ENCODE measurements at places on chromosomes 6 and 20.
A peak's percentile ranks its signal among the peaks of the same experiment; 100 is the strongest.

GRCh38 chr6:107448776-107449175 is 10.6 kb downstream of the PDSS2 start:
- DNase-seq, result no peak

- DNase-seq, result no peak
These were observed 36.5 kb downstream of the SULF2 start for GRCh38 chr20:47748823-47749222.

GRCh38 chr6:84771756-84772356 is 7.5 kb upstream of the TBX18 start:
- no peak for DNase-seq

GRCh38 chr6:133768656-133769295 is 120.1 kb upstream of the TCF21 start:
- no peak for DNase-seq

DNA sequence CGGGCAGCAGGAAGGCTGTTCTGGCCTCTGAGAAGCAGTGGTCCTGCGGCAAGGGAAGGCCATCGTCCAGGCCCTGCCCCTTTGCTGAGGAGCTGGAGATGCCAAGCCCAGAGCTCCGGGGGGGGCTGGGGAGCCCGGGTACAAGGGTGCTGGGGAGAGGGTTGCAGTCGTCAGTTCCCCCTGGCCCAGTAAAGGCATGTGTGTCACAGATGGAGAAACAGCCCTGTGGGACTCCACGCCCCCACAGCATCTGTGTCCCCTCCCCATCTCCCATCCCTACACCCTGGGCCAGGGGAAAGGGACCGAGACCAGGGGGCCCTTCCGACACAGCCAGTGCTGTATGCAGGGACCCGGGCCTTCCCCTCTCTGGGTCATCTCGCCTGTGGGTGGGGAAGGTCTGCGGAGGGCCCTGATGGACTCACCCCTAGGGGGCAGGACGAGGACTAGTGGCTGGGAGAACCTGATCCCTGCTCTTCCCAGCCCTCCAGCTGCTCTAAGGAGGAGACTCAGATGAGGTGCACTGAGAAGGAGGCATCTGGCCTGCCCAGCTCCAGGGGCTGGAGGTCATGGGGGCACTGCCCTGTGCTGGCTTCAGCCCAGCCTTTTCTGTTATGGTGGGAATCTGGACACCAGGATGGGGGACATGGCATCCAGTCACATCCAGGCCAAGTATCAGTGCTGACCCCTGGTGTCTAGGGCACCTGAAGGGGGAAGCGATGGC is 609 bp downstream of the MYL9 start:
- DNase-seq, result peak; percentile 7

- no peak for DNase-seq
These were observed 132.8 kb upstream of the AGPAT4 start for GRCh38 chr6:161406646-161407045.

GRCh38 chr6:42366011-42366705 is 85.6 kb downstream of the TRERF1 start:
- peak; percentile 62 for DNase-seq

- DNase-seq, result peak; percentile 32
These were observed 66.0 kb downstream of the ZBTB2 start for GRCh38 chr6:151325075-151326050.

- no peak for DNase-seq
These were observed 38.1 kb downstream of the SYNE1 start for GRCh38 chr6:152598901-152599537.

- DNase-seq, result no peak
These were observed 39.3 kb upstream of the KHDC1 start for GRCh38 chr6:73302339-73302738.

DNA sequence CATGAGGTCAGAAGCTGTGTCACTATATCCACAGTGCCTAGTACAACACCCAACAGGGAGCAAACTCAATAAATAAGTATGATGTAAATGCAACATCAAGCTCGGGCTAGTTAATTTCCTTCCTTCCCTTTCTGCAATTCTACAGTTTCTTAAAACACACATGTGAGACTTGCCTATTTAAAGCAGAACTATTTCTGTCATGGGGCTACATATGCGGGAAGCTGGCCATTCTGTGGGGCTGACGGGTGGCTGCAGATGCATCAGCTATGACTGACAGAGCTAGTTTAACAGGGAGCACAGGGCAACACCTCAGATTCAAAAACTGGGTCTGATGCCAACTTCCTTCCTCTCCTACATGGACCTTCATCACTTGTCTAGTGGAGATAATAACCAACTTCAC is 118.1 kb upstream of the ENPP5 start:
- no peak for DNase-seq

DNA sequence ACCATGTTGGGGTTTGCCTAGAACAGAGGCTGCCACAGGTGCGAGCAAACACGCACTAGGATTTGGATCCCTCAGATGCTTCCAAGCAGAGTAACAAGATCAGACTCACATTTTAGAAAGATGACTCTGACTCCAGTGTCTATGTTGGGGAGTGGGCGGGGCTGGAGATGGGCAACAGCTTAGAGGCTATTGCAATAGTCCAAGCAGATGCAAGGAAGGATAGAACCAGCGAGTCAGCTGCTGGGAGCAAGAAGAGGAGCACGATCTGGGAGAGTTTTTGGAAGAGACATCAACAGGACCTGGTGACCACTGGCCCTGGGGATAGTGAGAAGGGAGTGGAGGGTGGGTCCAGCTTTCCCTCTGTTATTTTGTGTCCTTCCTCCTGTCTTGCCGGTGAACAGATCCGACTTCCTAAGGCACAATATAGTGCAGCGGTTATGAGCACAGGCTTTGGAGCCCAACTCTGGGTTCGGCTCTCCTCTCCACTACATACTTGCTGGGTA is 52.7 kb downstream of the FGD2 start:
- DNase-seq, result no peak

- no peak for DNase-seq
These were observed at the start of gene HIVEP1 for GRCh38 chr6:12012038-12012557. TSS of gene HIVEP1 (plus strand) at chr6:12012312. CDS start at chr6:12015629, 3,317 bp downstream.

- no peak for DNase-seq
These were observed 6.3 kb downstream of the OXT start for GRCh38 chr20:3077618-3078134.

- no peak for DNase-seq
These were observed 7.3 kb downstream of the PSORS1C2 start for GRCh38 chr6:31131595-31131994.

GRCh38 chr6:148530976-148531375 is 188.3 kb downstream of the SASH1 start:
- DNase-seq, result no peak

DNA sequence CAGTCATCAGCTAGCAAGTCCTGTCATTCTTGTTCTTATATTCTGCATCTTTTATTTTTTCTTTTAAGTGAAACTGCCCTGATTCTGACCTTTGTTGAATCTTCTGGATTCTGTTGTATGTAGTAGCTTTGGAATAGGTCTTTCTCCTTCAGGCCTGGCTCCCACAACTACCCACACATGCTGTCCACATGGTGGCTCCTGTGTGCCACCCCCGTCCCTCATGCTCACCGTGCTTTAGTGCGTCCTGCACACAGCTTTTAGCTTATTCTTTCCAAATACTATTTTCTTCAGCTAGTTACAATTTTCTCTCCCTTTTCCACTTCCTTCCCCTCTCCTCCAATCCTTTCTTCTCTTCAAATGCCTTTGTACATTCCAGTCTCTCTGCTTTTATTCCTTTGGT is 61.8 kb downstream of the CTNNBL1 start:
- DNase-seq, result no peak

DNA sequence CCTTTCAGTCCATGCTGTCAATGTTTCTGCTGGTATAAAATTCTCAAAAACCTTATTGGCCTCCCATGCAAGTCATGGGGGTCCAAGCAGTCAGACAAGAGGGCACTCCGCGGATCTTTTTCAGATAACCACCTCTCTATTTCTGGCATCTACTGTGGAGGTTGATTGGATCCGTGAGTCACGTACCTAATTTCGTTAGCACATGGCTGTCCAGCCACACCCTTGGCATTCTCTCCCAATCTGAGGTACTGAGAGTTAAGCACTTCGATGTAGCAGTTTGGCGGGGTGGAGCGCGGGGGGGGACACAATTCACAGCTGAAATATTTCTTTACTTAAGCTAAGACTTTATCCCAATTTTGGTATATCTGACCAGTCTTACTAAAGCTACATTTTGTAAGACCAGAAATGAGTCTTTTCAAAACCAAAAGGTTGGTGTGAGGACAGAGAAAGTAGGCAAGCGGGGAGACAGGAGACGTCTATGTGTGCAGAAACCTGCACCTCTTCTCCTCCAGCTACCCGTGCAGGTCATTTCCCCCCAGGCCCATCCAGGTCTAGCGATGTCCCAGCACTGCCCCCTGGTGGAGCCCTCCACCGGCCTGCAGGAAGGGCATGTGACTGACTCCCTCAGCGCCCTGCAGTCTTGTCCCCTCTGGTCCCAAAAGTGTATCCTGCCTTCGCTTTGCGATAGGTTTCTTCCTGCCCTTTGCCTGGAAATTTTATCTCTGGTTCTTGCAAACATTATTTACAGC is 113.1 kb downstream of the ADAT2 start:
- peak; percentile 60 for DNase-seq

DNA sequence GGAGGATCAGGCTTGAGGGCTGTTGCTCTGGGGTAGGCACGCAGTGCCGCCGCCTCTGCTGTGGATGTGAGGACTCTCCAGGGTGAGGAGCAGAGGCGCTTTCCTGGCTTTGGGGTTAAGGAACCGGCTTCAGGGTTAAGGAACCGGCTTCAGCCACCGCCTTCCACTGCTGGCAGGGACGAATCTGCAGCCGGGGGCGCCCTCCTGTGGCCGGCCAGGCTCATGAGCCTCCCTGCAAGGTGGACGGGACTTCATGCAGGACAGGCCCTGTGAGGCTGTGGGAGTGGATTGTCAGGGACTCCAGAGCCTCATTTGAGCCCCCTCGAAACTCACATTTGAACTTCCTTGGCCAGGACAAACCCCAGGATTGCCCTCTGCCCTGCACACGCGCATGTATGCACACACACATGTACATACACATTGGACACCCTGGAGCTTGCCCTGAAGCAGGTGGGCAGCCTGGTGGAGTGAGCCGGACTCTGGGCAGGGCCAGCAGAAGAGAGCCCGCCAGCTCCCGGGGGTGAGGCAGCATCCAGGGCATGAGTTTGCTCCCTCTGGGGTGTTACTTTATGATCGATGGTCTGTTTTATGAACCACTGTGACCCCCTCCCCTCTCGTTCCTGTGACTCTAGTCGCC is 146.9 kb downstream of the PHACTR3 start:
- DNase-seq, result no peak

- DNase-seq, result no peak
These were observed 59.6 kb upstream of the LAMP5 start for GRCh38 chr20:9454791-9455190.

- no peak for DNase-seq
These were observed 368.2 kb downstream of the EPM2A start for GRCh38 chr6:145367149-145367548.

- DNase-seq, result no peak
These were observed 866.1 kb upstream of the ADGRB3 start for GRCh38 chr6:67768972-67769371.

GRCh38 chr6:75402296-75402695 is 91.3 kb downstream of the FILIP1 start:
- DNase-seq, result no peak

DNA sequence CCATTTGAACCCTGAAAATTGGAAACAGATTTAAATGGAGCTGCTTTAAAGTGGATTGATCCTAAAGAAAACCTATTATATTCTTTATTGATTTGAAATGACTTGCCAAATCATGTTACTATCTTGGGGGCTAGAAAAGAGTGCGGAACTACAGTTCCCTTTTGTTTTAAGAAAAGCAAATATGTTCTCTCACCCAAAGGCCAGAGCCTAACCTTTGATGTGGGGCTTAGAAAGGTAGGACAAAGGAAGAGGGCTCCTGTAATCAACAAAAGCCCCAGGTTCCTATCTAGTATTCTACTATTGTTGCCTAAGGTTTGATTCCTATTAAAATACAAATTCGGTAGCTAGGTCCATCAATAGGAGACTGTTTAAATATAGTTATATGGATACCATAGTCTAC is 100.8 kb upstream of the BEND6 start:
- DNase-seq, result no peak

GRCh38 chr6:111677249-111677990 is 71.7 kb upstream of the TRAF3IP2 start:
- DNase-seq, result no peak

DNA sequence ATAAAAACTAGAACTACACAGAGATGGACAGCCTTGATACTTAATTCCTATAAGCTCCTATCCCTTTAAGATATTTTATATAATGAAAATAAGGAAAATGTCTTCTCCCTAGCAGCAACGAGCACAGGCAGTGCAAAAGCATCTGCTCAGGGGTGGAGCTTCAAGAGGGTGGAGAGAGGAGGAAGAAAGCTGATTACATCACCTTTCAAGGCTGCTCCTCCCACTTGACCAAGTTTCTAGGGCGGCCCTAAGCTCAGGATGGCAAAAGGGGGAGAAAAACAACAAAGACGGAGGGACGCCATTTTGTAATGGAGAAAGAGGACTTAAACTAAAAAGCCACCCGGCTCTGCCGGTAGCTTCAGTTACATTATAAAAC is 2.2 kb downstream of the PPP1R10 start:
- peak; percentile 91 for DNase-seq

DNA sequence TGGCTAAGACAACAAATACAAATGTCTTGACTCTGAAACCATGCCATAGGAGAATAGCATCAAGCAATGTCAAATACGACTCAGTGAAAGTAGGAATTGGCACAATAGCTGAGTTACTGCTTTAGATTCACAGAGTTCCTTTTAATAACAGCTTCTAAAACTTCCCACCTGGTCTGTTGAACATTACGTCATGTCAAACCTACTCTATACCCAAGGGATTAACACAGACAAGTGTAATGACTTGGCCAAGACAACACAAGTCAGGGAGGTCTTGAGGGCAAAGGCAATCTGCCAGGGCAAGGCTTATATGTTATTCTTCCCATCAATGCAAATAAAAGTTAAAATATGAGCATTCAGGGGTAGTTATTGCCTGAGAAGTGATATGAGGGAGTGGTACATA is 265.1 kb upstream of the PRDM1 start:
- no peak for DNase-seq

DNA sequence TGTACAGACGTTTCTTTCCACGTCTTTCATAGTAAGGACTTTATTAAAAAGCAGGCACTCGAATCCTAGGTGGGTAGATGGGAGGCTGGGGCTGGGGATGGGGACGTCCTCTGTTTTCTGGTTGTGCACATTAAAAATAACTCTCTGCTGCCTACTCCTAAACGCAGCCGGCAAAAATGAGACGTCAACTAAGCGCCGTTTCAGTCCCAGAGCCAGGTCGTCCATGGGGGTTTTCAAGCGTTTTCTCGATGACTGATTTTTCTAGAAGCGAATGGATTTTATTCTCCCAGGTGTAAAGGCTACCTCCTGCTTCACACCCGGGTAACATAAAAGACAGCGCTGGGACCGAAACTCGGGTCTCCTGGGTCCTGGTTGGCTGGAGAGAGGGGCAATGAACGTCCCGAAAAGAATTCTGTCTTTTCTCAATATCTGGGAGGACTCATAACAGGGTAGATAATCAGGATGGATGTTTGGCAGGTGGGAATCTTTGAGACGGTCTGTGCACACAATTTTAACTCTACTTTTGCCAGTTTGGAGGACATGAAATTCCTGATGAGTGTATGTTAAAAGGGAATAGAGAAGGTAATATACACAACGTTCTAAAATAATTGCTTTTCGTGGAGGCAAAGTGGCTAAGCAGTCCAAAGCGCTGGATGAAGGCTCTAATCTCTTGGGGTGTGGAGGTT is 25.2 kb downstream of the GPX6 start:
- DNase-seq, result peak; percentile 7
